ENCODE measurements at places on chromosomes 11 and 22.

GRCh38 chr11:47470671-47471070 lies 21.7 kb upstream of the RAPSN start:
- no peak for DNase-seq

- DNase-seq: no peak
Measured at GRCh38 chr22:23031786-23032185, 38.5 kb upstream of the GNAZ start.

DNA sequence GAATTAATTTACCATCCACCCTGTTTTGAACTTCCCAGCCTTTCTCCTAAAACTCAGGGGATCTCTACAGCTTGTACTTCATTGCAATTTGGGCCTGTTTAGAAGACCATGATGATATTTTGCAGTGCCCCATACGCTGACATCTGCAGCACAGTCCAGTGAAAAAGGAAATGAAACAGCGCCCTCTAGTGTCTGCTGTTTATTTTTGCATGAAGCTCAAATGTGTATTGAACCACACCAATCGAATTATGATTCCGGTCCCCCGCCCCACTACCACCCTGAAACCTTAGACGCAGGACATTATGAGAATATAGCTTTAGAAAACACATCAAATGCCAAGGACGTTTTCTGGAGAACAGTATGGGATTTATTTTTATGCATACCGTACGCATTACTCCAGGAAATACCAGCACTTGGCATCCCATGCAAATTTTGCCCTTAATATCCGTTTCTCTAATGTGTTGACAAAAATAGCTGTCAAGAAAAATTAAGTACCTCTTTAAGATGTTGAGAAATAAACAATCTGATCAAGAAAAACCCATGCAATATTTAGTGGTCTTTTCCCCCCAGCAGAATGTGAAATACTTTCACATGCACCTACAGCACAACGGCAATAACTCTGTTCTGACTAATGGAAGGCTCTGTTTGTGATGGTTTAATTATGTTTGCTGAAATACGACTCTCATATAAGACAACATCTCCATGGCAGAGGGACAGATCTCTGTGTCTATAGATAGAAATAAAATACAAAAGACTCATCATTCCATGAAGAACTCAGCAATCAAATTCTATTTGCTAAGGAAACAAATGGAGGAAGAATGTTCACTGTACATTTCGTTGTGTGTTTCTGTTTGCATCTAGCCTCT lies 93.9 kb downstream of the TECTA start:
- peak; percentile 83 for DNase-seq

DNA sequence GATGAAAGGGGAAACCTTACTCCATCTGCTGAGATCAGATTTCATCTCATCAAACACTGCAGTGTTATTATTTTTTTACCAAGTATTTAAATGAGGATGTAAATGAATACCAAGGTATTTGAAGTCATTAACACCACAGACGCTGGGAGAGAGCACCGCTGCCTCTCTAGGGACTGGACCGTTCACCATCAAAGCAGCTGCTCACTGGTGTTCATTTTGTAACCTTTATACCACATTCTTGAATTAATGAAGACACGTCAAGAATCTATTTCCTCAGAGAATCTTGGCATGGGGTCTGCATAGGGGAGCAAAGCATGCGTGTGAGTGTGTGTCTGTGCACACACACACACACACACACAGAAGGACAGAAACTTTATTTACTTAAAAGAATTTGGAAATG lies 15.6 kb downstream of the SIAE start:
- DNase-seq: no peak

DNA sequence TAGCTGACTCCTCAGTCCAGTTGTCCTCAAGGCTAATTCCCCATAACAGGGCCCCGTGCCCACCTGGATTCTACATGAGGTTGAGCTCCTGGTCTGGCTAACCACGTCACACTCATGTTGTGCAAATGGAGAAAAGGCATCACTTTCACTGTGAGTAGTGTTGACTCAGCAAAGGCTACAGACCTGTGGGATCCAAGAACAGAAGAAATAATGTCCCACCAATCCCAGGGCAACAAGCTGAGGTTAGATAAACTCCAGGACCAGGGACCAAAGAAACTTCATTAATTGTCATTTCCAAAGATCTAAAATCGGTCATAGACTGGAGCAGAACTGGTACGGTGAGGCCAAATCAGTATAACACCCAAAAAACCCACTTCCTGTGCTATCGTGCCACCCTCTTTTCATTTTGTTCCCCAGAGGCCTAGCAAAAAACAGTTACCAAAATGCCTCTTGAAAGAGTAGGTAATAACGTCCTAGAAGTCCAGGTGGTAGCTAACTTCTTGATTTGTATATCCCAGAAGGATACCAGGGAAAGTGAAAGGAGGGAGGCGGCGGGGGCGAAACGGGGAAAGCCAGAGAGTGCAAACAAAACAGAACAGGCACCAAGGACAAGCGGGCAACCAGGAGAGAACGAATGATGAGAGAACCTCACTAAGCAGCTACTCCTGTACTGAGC lies 1.4 kb downstream of the PCSK7 start:
- DNase-seq: no peak

DNA sequence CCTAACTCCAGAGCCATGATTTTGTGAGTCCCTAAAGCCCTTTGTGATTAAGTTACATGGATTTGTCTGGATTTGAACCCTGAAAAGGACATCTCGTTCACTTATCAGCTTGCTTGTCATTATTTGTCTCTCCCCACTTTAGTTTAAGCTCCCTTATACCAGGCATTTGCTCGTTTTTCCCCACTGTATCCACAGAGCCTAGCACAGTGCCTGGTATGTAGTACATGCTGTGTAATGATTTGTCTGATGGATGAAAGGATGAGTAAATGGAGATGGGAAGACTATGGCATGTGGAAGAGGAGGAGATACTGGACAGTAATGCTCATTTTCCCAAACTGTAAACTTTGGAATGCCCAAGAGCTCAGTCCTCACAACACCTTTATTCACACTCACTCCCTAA lies 9.2 kb upstream of the MCHR1 start:
- no peak for DNase-seq

DNA sequence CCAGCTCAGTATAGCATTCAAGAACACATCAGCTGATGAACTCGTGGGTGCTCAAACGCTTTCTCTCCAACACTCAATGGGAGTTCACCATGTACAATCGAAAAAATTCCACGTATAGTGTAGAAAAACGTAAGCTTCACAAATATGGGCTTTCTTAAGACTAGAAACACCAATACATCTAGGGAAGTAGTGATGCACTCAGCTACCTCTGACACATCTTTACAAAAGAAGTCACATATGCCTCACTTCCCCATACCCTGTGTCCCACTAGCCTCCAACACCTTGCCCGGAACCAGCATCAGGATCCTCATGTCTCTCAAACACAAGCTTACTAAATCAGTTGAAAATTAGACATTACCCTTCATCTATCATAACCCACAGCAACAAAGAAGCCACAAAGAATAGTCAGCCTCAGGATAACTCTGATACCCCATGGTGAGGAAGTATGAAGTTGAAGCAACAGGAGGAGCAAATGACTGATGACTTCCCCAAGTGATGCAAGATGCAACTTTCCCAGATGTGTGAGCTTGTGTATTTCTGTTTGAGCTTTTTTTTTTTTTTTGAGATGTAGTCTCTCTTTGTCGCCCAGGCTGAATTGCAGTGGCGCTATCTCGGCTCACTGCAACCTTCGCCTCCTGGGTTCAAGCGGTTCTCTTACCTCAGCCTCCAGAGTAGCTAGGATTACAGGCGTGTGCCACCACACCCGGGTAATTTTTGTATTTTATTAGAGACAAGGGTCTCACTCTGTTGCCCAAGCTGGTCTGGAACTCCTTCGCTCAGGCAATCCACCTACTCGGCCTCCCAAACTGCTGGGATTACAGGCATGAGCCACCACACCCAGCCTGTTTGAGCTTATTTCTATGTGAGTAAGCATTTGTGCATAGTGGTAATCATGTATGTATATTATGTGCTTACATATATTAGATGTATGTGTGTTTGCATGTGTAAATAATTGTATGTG lies 8.5 kb upstream of the DENND5A start:
- DNase-seq: peak; percentile 79

DNA sequence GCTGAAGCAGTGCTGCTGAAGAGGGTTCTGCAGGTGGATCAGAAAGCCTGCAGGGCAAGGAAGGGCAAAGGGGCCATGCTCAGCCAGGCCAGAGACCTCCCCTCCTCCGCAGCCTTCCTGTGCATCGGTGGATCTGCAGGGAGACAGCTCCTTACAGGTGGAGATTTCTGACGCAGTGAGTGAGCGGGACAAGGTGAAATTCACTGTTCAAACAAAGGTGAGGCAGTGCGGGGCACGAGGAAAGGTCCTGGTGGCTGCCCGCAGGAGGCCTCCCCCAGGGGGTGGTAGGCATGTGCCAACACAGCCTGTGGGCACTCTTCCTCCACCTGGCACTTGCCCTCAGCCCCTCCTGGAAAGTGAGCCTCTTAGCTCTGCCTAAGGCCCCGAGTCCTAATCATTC lies 8.6 kb downstream of the CFL1 start:
- no peak for DNase-seq

GRCh38 chr22:25139062-25139461 lies 60.6 kb upstream of the CRYBB3 start:
- no peak for DNase-seq

DNA sequence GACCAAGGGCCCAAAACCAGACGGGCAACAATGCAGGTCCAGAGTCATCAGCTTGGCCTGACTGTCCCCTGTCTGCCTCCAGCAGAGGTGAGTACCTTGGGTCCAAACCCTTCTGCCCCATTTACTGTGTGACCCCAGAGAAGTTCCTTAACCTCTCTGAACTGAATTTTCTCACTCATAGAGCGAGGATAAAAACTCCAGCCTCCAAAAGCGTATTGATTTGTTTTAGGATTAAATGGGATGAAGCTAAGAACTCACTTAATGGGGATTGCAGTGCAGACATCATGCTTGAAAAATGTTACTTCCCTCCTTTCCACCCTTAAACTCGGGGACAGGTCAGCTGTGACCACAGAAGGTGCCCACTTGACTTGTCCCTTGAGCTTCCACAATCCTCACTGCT lies 22.6 kb downstream of the IGLL1 start:
- no peak for DNase-seq

DNA sequence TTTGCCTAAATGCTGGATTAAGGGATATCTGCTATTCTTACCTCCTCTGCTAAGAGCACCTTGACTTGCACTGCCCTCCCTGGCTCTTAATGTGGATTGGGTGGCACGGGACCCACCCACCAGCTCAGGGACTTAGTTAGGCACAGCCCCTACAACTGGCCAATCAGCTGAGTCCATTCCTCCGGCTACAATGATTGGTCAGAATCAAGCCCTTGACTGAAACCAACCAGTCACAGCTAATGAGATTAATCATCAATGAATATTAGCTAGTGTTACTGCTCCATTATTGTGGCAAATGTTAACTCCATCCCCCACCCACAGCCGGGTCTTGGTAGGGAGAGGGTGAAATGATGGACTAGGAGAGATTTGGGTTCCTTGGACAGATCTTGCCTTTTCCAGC lies 328.0 kb downstream of the MN1 start:
- DNase-seq: no peak

DNA sequence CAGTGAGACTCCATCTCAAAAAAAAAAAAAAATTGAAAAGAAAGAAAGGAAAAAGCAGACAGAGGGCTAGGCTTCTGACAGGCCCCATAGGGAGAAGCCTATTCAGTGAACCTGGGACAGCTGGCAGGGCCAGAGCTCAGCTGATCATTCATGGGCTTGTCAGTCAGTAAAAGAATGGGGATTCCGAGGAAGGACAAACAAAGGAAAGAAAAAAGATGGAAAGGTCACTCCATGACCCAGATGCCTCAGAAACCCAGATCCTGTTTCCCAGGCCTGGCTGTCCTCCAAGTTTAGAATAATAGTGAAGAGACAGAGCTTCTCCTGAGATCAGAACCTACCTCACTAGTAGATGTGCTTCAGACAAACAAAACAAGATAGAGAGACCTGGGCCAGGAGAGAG lies 34.3 kb upstream of the ASPHD2 start:
- no peak for DNase-seq

GRCh38 chr11:11476971-11477645 lies 124.1 kb upstream of the CSNK2A3 start:
- no peak for DNase-seq

GRCh38 chr22:37259540-37260029 lies 15.5 kb upstream of the RAC2 start:
- peak; percentile 74 for DNase-seq

- no peak for DNase-seq
Measured at GRCh38 chr11:40290171-40290631, 1169.3 kb downstream of the LRRC4C start.

GRCh38 chr11:29353833-29354232 lies 663.0 kb downstream of the KCNA4 start:
- no peak for DNase-seq

DNA sequence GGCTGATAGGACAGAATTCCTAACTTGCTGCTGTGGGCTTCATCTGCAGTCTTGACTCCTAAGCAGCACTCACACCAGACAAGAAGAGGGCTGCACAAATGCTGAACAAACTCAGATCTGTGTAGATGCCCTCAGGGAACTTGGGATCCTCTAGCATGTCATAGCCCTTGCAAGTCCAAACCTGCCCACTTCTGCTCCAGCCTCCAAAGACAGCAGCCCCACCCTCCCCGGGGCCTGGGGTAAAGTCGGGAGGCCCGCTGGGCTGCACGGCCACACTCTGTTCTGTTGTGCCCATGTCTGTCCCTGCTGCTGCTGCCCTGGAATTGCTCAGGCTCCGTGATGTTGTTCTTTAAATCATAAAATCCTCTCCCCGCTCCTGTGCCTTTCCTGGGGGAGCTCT lies 28.3 kb downstream of the DRD2 start:
- no peak for DNase-seq

DNA sequence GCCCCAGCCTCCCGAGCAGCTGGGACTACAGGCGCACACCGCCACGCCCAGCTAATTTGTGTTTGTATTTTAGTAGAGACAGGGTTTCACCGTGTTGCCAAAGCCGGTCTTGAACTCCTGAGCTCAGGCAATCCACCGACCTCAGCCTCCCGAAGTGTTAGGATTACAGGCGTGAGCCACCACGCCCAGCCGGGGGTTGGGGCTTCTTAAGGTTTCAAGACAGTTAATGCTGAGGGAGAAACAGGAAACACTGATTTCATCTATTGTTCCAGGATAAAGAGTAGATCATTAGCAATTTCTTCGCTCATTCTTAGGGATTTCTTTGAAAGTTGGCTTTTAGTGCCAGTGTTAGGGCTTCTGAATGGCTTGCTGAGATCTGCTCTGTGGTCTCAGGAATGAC lies 21.2 kb upstream of the CLMP start:
- DNase-seq: no peak

- no peak for DNase-seq
Measured at GRCh38 chr22:17664414-17665055, 26.0 kb downstream of the BCL2L13 start.

DNA sequence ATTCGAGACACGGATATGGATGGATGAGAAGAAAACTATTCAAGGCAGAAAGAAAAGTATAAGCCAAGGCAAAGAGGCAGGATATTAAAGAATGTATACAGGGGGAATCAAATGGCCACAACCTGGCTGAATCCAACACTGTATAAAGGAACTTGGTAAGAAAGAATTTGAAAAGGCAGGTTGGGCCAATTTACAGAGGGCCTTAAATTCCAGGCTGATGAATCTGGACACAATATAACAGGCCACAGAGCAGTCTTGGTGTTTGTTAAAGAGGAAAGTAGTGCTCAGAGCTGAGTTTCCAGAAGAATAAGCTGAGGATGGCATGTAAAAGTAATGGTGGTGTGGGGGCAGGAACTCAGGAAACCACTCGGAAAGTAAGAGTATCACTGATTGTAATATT lies 72.3 kb upstream of the POU2AF2 start:
- no peak for DNase-seq

- DNase-seq: no peak
Measured at GRCh38 chr11:85945788-85946187, 90.6 kb downstream of the CCDC83 start.

GRCh38 chr11:122617297-122617696 lies 38.2 kb upstream of the UBASH3B start:
- no peak for DNase-seq

All from hematopoietic multipotent progenitor cell treated with erythropoietin and hydrocortisone succinate and interleukin-3 and kit ligand, for 4 days (in vitro differentiated cells).